ENCODE measurements at places on chromosomes 7 and 10.
A peak's percentile ranks its signal among the peaks of the same experiment; 100 is the strongest.

GRCh38 chr10:102583435-102584417, 60.6 kb upstream of the TRIM8 start:
- ATAC-seq, result peak; percentile 98

- peak; percentile 42 for ATAC-seq
Observed at GRCh38 chr7:75945297-75946168, 30.6 kb downstream of the POR start.

GRCh38 chr7:45031829-45032228, 31.8 kb downstream of the CCM2 start:
- ATAC-seq, result no peak

GRCh38 chr7:16063221-16063620, 358.1 kb downstream of the CRPPA start:
- ATAC-seq, result no peak

GRCh38 chr7:64559206-64559605, 3.7 kb downstream of the ZNF680 start:
- ATAC-seq, result no peak

GRCh38 chr7:74143383-74143782, 30.8 kb upstream of the EIF4H start:
- no peak for ATAC-seq

DNA sequence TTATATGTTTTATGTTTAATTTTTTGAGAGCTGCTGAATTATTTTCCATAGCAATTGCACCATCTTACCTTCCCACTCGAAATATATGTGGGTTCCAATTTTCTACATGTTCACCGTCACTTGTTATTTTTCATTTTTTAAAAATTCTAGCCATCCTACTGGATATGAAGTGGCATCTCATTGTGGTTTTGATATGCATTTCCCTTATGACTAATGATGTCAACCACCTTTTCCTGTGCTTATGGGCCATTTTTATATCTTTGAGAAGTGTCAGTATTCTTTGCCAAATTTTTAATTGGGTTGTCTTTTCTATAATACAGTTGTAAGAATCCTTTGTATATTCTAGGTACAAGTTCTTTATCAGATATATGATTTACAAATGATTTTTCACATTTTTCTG, 27.8 kb downstream of the NHLRC2 start:
- no peak for ATAC-seq

- ATAC-seq, result no peak
Observed at GRCh38 chr10:122096705-122097104, 107.7 kb downstream of the TACC2 start.

DNA sequence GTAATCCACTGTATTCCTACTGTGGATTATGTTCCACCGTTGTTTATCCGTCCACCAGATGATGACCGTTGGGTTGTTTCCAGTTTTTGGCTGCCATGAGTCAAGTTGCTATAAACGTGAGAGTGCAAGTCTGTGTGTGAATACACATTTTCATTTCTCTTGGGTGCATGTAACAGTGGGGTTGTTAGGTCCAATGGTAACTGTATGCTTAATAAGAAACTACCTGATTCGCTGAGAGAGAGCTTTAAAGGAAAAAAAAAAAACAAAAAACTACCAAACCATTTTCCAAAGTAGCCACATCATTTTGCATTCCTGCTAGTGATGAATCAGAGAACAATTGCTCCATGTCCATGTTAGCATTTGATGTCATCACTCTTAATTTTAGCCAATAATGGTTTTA, 15.9 kb downstream of the UBN2 start:
- no peak for ATAC-seq

DNA sequence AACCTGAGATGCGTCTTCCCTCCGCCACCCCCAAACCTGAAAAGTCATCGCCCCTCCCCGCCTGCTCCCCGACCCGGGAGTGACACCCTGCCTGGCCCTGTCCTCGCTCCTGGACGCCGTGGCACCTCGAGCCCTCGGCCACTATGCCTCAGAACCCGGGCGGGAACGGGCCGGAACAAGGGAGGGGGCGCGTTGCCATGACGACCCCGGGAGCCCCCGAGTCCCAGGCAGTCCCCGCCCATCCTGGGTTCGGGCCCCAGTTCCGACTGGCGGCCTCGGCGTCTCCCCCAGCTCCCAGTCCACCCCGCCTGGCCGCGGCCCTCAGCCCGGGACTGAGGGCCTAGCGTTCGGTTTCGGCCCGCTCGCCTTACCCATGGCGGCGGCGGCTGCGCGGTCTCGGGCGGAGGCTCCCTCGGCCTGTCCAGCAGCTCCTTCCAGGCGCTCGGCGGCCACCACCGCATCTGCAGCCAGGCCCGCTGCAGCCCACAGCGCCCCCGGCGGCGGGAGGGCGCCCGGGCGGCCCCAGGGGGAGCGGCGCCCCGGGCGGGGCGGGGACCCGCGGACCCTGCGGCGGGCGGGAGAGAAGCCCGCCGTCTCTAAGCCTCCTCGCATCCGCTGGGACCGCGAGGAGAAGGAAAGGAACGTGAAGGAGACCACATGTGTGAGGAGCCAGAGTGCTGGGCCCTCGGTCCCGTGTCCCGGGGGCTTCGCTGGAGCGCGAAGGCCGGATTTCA, at the start of gene RUFY2:
TSS of gene RUFY2 (minus strand) at position 463 of the 734 bp plus-strand sequence. CDS start at position 375, 88 bp downstream.
- peak; percentile 97 for ATAC-seq

- no peak for ATAC-seq
Observed at GRCh38 chr10:78175444-78176015, 141.9 kb downstream of the RPS24 start.

GRCh38 chr10:24209432-24209771, 464 bp downstream of the KIAA1217 start:
- ATAC-seq, result peak; percentile 78

GRCh38 chr10:71250842-71251241, 38.5 kb downstream of the UNC5B start:
- ATAC-seq, result no peak

Measured in activated T-helper 17 cell treated with anti-CD3 and anti-CD28 coated beads, Interleukin-2, amount 50 U/mL, for 72 hours (primary cell).